ENCODE measurements at places on chromosomes 5 and 9. TPM values are rescaled to one million over a fixed set of nuclear protein-coding genes. Genes with fewer than 3 reads are reported as not detected.
A peak's percentile ranks its signal among the peaks of the same experiment; 100 is the strongest.

GHR gene
- 34.6 TPM for total RNA-seq

DNA sequence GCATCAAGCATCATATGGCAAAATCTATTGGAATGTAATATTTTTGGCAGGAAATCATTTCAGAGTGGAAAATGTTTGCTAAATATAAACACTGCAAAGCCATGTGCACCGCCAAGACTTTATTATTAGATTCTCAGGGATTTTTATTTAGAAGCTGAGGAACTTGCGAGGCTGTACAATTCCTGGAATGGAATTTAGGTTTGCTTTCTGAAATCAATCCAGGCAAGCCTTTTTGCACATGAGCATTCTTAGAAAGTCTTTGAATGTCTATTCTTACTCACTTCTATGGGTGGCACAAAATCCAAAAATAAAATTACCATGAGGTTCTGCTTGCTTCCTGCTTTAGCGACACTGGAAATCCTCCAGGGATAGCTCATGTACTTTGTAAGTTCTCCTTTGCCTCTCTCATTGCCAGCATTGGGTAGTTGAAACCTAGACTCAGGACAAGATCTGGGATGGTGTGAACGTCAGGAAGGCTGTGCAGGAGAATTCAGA lies 71.5 kb upstream of the PALM2AKAP2 start:
- no peak for DNase-seq

NEURL1B gene
- 52.4 TPM for total RNA-seq

DNA sequence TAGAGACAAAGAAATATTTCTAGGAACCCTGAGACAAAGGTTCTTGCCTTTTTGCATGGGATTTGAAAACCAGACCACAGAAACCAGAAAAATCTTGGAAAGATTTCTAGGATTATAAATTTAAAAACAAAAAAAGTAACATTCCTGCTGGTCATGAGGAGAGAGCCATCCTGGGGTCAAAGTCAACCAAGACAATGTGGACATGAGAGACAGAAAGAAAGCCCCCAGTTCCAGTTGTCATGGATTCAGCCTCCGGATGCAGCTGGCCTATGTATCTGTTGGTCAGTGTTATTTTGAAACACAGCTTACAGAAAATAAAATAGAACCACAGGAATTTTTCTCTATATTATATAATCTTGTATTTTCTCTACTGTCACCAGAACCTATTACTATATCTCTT lies 24.4 kb upstream of the RGMB start:
- no peak for DNase-seq

DNA sequence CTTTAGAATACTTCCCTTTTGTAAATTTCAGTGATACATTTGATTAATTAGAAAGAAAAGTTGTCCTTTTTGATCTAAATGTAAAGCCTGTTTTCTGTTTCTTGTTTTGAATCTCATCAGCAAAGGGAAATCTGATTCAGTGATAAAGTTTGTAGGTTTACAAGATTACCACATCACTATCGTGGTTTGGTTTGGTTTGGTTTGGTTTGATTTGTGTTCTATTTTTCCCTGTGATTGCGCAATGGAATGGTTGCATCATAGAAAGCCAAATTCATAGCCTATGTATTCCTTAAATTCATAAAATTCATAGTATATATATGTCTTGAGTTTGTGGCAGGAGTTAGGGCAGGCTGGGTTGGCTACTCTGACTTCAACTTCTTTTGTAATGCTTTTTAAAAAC lies 15.2 kb downstream of the SRFBP1 start:
- DNase-seq = no peak

IRX4 gene
- total RNA-seq = not detected

DNA sequence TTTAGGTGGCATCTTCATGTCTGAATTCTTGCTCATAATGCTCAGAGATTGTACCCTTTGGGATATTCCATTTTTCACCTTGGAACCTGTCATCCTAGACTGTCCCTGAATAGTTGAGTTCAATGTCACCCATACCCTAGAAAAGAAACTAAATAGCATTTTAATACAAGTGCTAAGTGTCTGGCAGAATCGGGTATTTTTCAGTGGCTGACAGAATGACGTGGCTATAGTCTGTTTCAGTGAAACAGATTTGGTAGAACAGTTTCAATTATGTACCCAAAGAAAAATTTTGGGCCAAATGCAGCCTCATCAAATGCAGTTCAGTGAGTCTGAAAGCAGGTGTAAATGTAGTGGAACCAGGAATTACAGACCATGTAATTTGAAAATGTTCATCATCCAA lies 1041.2 kb downstream of the DTWD2 start:
- DNase-seq = no peak

DNA sequence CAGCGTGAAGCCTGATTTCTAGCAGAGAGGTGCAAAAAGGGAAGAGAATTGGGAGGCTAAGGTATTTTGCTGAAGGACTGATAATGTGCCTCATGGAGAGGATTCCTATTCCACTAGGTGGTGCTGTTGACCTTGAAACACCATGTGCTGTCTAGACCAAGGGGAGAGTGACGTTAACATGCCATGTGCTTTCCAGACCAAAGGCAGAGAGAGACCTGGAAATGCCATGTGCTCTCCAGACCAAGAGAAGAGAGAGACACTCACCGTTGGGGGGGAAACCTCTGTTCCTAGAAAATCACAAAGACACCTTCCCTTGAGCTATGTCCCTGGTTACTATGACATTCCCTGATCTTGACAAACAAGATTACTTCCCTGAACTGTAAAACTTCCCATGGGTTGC lies 286.0 kb upstream of the TUSC1 start:
- no peak for DNase-seq

PTGER4 gene
- total RNA-seq = 11.4 TPM

DNA sequence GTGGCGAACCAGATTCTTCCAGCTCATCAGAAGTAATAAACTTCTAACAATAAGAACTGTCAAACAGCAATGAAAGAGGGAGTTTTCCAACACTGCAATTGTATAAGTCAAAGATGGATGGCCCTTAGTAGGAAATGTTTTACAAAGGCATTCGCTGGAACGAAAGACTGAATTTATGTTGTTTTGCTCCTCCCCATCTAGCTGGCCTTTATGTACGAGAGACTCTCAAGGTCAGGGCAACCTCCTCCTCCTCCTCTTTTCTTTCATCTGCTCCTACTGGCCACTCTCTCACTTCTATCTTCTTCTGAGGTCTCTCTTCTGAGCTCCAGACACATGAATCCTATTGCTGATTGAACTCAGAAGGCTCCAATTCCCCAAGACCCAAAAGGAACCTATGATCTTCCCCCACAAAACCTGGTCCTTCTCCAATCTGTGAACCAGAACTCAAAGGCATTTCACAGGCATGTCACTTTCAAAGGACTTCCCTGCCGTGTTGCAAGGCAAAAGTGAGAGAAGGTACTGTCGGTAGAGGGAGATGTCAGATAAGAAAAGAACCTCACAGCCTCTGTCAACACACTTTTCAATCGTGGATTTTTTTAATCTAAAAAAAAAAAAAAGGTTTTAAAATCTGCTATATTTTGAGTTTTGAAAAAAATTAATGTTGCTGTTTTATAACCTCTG lies 28.5 kb upstream of the PUM3 start:
- peak; percentile 1 for DNase-seq

GRCh38 chr9:14320271-14321181 lies 6.6 kb upstream of the NFIB start:
- DNase-seq = no peak

IL12B gene
- total RNA-seq = not detected

- DNase-seq = no peak
Measured at GRCh38 chr5:169287529-169287928, 13.4 kb downstream of the SLIT3 start.

- no peak for DNase-seq
Measured at GRCh38 chr9:93203718-93204469, 20.0 kb downstream of the WNK2 start.

- DNase-seq = no peak
Measured at GRCh38 chr9:35852876-35853865, 17.0 kb downstream of the OR13J1 start.

- no peak for DNase-seq
Measured at GRCh38 chr9:135456436-135457104, 23.0 kb upstream of the PPP1R26 start.

DNA sequence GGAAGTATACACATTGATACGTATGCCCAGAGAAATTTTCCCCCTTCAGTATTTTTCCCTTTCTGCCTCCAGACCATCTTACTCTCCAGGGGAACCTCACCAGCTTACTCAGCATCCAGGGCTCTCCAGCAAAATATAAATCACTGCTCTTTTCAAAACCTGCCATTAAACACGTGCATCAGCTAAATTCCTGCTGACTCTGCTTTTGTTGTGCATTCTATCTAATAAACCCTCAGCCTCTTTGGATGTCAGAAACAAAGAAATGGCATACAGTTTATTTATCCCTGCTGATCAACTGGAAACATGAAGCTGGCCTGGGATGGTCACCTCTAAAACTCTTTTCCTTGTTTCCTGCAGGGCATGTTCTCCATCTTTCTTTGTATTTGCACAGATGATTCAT lies 126.8 kb downstream of the TRPM3 start:
- no peak for DNase-seq

HK3 gene
- 0.74 TPM for total RNA-seq

DNA sequence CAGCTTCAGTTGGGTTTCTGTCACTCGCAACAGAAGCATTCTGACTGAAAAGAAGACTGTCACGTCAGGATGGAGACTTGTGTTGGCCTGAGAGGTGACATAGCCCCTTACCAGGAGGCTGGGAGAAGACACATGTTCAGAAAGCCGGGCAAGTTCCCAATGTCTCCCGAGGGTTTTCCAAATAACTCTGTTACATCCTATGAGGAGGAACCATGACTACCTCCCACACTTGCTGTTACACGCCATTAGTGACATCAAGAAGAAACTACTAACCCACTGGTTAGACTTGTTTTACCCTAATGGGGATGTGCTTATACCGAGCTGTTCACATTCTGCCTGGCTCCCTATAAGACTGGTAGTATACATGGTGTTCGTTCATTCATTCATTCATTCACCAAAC lies 33.3 kb downstream of the SH3PXD2B start:
- DNase-seq = no peak

CD14 gene
- total RNA-seq = 57.6 TPM

SPIN1 gene
- total RNA-seq = 167 TPM

DNA sequence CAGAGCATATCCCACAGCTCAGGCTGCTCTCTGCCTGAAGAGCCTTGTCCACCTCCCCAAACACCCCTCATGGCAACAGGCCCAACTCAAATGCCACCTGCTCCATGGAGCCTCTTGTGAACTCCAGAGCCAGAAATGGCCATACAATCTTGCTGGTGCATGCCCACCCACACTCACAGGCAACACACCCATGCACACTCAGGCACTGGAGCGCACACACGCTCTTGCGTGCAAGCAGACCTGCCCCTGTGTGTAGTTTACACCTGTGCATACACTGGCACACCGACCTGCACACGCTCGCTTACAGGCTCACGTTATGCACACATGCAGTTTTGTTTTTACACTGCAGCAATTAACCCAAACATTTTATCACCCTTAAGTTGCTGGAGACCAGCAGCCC lies 40.0 kb downstream of the HRH2 start:
- DNase-seq = no peak

SUSD3 gene
- total RNA-seq = 1.5 TPM

GRCh38 chr5:83844449-83845068 lies 123.9 kb upstream of the HAPLN1 start:
- DNase-seq = no peak

GRCh38 chr9:127360250-127360649 lies 36.7 kb upstream of the SLC2A8 start:
- DNase-seq = no peak

DNA sequence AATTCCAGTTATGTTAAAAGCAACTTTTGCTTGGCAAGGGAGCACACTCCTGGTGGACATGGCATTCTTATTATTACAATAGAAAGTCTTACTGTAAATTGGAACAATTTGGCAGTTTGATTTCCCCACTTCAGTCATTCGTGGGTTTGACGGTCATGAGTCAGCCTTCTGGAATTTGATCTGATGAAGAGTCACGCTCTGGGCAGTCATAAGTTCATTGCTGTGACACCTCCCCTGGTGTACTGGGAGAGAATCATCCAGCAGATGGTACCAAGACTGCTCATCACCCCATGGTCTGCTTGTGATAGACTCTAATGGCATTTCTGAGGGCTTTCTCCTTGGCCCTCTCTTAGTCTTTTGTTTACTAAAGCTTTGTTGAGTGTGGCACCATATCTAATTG lies 53.8 kb downstream of the GLRA1 start:
- no peak for DNase-seq

DNA sequence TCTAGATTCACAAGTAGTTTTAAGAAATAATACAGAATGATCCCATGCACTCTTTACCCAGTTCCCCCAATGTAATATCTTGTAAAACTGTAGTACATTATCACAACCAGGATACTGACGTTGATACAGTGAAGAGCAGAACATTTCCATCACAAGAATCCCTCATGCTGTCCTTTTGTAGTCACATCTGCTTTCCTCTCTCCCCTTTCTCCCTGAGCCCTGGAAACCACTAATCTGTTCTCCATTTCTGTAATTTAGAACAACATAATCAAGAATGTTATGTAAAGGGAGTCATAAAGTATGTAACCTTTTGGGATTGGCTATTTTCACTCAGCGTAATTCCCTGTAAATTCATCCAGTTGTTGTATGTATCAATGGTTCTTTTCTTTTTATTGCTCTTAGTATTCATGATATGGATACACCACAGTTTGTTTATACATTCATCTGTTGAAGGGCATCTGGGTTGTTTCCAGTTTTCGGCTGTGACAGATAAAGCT lies 61.1 kb downstream of the ERCC6L2 start:
- DNase-seq = no peak

GDA gene
- 5.4 TPM for total RNA-seq

- DNase-seq = no peak
Measured at GRCh38 chr5:133595465-133595864, 16.9 kb downstream of the FSTL4 start.

KCTD16 gene
- total RNA-seq = 1.6 TPM

IL31RA gene
- 0.26 TPM for total RNA-seq

DNA sequence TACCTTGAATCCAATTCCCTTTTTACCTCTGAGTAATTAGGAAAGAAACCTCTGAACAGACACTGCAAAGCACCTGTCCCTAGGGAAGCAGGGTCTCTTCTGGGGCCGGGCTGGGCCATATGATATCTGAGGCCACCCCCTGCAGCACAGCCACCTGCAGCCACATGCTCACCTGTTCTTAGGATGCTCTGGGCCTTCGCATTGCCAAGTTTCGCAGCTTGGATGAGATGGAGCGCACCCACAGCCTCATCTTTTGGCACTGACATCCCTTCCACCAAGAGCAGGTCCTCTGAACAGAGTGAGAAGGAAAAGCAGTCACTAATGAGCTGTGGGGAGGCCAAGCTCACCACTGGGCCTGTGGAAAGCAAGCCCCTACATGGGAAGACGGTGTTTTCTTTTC lies 27.3 kb downstream of the CLTA start:
- DNase-seq = no peak

DNA sequence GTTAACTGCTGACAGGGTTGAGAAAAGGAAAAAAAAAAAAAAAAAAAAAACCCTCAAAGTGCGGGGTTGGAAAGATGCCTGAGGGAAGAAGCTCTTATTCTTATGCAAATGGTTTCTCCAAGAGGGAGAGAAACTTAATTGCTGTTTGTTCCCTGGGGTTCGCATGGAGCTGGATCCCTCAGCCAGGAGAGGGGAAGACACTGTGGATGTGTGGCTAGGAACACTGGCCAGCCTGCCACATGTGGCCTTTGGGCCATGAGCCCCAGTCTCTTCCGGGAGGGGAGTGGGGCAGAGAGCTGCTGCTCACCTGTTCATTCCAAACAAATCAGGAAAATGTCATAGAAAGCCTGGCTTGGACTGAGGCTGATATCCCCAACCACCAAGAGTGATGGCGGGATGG lies 9.4 kb upstream of the SCGB3A2 start:
- DNase-seq = no peak

Measured in urinary bladder (tissue), 4 donors.